ENCODE measurements at places on chromosomes 4 and X.

DNA sequence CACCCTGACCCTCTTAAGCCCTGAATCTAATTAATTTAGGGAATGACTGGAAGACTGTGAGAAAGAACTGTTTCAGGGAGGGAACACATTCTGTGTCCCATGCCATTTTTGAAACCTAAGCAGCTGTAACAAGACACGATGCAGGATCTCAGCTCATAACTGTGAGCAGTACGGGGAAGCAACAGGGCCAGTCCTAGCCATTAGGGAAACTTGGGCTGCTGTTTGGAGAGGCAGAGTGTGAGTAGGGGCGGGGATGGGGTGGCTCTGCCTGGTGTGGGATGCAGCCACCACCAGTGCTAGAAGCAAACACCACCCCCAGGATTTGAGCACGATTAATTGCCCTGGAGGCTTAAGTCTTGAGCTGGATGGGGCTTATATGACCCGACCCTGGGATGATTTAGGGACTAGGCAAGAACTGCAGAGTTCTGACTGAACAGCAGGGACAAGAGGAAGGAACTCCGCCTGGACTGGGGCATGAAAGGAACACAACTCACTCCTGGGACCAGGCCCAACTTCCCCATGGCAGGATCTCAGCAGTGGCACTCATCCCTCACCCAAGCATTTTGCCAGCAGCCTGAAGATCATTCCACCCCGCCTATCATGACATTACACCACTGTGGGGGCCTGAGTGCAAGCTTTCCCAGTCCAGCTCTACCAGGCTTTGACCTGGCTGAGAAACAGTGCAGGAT is 43.1 kb downstream of the ATRX start:
- DNase-seq: no peak

- DNase-seq: no peak
These were observed 52.7 kb downstream of the SPINK2 start for GRCh38 chr4:56768763-56769162.

DNA sequence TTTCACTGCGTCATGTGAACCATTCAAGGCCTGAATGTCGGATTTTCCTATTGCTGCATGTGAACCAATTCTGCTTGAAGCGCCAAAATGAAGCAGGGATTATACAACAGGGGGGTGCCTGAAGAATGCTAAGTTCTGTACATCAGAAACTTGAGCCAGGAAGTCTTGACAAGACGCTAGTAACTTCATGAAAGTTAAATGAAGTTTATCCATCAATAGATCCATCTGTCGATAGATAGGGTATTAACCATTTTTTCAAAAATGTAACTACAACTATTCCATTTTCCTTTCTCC is 590 bp upstream of the NAF1 start:
- DNase-seq: no peak

DNA sequence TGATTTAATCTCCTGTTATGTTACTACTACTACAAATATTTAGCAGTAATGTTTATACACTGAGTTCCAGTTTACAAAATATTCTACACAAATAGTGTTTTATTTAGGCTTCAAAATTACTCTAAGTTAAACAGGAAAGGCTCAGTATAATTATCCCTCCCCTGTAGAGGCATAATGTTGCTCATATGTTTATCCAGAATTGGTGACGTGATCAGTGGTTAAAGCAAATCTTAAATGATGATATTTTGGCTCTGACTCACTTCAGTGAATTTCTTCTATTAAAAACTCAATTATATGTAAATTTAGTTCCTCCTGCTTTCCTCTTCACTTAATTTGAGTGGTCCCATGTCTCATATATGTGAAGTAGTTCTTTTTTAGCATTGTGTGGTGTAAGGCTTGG is 438.5 kb downstream of the ADGRL3 start:
- DNase-seq: no peak

GRCh38 chr4:175705407-175705806 is 106.7 kb downstream of the GPM6A start:
- no peak for DNase-seq
